ENCODE measurements at places on chromosomes 2 and 18. TPM values are rescaled to one million over a fixed set of nuclear protein-coding genes. Genes with fewer than 3 reads are reported as not detected.

GRCh38 chr2:213279971-213280370 is 4.3 kb upstream of the SPAG16 start:
- DNase-seq = no peak
- no peaks in the 10 kb centered on the region for H3K36me3 ChIP-seq
- H3K27ac ChIP-seq = no peak overlapping the region
- peaks cover 11% of the 10 kb centered on the region for H3K4me1 ChIP-seq
- H3K27me3 ChIP-seq = peaks cover 5% of the 10 kb centered on the region

DNA sequence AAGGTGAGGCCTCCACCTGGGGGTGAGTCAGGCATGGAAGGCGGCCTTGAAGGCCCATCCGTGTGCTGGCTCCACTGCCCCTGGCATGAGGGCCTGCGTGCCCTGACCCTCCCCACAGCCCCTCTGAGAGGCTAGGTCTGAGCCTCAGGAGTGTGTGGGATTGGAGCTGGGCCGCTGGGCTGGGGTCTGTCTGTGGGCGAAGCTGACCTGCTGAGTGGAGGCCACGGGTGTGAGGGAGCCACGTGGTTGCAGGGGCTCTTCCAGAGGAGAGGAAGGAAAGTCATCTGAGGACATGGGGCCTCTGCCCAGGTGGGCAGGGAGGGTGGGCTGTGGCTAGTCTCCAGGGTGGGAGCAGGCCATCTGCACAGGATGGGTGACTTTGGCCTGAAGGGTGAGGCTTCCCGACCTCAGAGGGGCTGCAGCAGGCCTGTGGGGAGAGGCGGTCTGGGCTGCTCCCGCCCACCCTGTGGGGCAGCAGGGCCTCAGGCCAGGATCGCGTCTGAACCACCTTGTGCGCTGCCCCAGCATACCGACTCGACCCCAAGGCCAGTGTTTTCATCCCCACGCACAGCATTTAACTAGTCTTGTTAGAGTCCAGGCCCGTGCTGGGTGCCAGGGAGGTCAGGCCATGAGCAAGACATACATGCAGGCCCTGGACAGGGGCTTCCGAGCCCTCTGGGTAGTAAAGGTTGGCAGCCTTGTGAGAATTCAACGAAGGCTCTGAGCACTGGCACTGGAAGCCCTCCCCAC is 11.2 kb downstream of the ARHGEF4 start:
- peaks cover 2% of the 10 kb centered on the region for H3K4me1 ChIP-seq
- no peak for DNase-seq
- H3K27me3 ChIP-seq = peaks cover 13% of the 10 kb centered on the region
- no peaks in the 10 kb centered on the region for H3K36me3 ChIP-seq

DNA sequence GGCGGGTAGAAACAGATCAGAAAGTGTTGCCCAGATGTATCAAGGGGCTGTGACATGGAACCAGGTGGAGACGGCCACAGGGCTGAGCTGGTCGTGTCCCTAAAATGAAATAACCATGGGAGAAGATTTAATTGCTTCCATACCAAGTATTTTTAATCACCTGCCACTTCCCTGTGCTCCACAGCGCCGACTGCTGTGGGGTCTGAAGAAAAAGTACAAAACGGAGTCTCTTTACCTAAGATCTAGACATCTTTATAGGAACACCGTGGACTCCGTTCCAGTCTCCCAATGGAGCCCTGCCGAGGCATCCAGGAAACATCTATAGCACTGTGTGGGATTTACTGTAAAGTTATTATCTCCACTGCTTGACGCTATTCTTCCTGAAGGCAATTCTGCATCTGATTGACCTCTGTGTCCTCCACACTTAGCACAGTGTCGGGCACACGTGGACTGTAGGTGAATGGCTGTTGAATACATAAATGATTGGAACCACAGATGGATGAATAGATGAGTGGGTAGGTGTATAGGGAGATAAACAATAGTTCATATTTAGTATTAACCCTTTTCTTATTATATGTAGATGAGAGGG is 21.6 kb upstream of the GYPC start:
- peaks cover 3% of the 10 kb centered on the region for H3K36me3 ChIP-seq
- H3K4me1 ChIP-seq = peaks cover 8% of the 10 kb centered on the region
- no peak for DNase-seq
- no peak overlapping the region for H3K4me3 ChIP-seq

- no peak for DNase-seq
- no peak overlapping the region for H3K4me3 ChIP-seq
- no peaks in the 10 kb centered on the region for H3K27me3 ChIP-seq
- H3K36me3 ChIP-seq = peaks cover 2% of the 10 kb centered on the region
Observed at GRCh38 chr2:113137827-113138226, 10.4 kb downstream of the IL1RN start.

DNA sequence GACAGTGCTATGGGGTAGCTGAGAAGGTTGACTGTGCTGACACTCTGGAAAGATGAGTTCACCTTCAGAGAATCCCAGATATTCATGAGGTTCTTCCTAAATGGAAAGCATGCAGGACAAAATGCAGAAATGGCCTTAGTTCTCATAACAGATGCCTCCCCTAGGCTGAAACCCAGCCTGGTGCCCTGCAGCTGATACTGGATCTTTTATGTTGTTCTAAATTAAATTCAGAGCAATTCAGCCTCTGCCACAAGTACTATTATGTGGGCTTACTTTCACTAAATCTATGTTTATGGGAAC is 172.0 kb upstream of the SERPINE2 start:
- no peak for DNase-seq
- no peaks in the 10 kb centered on the region for H3K4me1 ChIP-seq
- no peak overlapping the region for H3K27ac ChIP-seq
- H3K36me3 ChIP-seq = no peaks in the 10 kb centered on the region
- peaks cover 62% of the 10 kb centered on the region for H3K27me3 ChIP-seq
- no peak overlapping the region for H3K4me3 ChIP-seq

DNA sequence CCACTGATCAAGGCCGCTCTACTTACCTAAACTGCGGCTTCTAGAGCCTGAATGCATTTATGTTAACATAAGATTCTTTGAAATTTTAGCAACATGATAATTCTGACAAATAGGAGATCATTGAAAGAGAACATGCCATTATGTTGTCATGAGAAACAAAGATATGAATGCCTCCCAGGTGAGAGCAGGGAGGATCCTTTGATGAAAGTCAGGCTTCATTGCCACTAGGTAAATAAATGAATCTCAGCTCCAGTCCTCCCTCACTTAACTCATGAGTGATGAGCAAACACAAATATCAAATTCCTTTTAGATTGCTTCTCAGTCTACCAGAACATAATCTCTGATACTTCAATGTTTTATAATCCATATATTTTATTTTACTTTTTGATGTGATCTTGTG is 463.2 kb upstream of the CDH7 start:
- no peaks in the 10 kb centered on the region for H3K27me3 ChIP-seq
- no peaks in the 10 kb centered on the region for H3K4me1 ChIP-seq
- H3K4me3 ChIP-seq = no peak overlapping the region
- no peak for DNase-seq
- H3K36me3 ChIP-seq = no peaks in the 10 kb centered on the region

GRCh38 chr2:43848214-43848613 is 9.4 kb downstream of the ABCG8 start:
- H3K4me3 ChIP-seq = no peak overlapping the region
- no peak for DNase-seq
- no peaks in the 10 kb centered on the region for H3K36me3 ChIP-seq
- H3K27ac ChIP-seq = no peak overlapping the region
- H3K27me3 ChIP-seq = peaks cover 36% of the 10 kb centered on the region

DNA sequence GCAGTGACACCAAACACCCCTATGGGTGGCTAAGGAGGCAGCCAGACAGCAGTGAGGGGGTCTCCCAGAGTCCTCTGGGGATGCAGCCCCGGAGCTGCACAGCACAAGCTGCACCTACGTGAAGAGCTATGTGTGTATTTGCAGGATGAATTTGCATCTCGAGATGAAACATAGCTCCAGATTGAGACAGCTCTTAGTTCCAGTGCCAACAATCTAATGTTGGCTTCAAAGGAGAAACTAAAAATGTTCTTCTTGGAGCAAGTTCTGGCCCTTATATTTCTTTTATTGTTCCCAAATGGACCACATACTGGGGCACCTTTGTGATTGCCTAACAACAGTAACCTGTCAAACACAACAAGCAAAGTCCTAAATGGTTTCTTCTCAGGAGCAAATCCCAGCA is 233.9 kb downstream of the SLC4A3 start:
- H3K27me3 ChIP-seq = peaks cover 24% of the 10 kb centered on the region
- no peaks in the 10 kb centered on the region for H3K36me3 ChIP-seq
- H3K27ac ChIP-seq = no peak overlapping the region
- DNase-seq = no peak
- H3K4me3 ChIP-seq = no peak overlapping the region

The CCDC150 gene
- 1.7 TPM for total RNA-seq

The CTDSP1 gene
- total RNA-seq = 109 TPM

The ITPRIPL1 gene
- total RNA-seq = 9.9 TPM

The LRRTM1 gene
- not detected for total RNA-seq

Measured in T-helper 17 cell (primary cell).